NCI-H1436 (cell line): ENCODE measurements at places on chromosomes 4 and X.

DNA sequence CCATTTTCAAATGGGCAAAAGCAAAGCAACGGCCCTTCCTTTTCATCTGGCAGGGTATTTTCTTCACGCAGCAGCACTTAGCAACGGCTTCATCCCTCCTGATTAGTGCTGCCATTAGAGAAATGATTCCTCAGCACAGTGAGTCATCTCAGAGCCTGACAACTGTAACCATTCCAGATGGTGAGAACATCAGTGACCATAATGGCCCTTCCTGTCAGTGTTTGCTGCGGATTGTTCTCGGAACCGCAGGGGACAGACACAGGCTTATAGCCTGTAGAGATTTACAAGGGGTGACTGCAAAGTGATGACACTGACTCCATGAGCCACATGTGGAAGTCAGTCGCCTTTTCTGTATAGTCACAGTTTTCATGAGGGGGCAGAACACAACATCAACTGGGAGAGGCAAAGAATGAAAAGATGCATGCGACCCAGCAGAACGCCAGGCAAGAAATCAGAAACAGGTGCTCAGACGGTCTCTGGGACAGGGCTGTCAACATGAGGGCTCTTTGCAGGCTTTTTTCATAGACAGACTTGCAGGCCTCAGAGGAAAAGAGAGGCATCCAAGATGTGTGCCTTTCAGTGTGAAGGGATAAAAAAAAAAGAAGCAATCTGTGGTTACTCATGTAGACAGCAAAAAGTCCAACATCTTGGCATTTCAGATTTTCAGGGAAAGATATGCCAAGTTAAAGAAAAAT is 69.9 kb upstream of the FBXW7 start:
- DNase-seq: no peak

GRCh38 chr4:84631573-84631972 is 48.6 kb downstream of the CDS1 start:
- DNase-seq: no peak

DNA sequence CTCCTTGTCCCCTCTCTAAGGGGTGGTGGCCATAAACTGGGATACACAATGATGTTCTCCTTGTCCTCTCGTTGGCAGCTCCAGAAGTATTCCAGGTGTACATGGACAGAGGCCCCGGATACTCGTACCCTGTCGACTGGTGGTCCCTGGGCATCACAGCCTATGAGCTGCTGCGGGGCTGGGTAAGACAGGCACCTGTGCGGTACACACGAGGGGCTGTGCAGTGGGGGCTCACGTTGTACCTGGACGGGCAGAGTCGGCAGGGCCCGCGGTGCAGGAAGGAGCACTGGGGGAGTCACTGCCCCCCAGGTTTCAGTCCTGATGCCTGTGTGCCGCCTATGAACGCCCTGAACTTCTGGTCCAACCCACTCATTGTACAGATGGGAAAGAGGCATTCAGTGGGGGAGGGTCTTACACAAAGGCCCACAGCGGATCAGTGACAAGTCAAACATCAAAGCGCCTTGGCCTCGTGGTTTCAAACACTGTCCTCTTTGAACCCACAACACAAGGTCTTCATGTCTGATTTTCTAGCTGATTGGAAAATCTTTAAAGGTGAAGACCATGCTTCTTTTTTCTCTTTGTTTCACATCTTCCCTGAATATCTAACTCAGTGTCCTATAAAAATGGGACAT is 261.6 kb downstream of the EVC2 start:
- DNase-seq: no peak

- DNase-seq: peak; percentile 43
Measured at GRCh38 chrX:49172280-49172780, 632 bp downstream of the PLP2 start.

DNA sequence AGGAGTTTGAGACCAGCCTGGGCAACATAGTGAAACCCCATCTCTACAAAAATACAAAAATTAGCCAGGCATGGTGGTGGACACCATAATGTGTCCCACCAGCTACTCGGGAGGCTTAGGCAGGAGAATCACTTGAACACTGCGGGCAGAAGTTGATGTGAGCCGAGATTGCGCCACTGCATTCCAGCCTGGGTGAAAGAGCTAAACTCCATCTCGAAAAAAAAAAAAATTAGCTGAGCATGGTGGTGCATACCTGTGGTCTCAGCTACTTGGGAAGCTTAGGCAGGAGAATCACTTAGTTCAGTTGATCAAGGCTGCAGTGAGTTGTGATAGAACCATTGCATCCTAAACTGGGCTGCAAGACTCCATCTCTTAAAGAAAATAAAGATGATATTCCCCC is 91.2 kb downstream of the PLS3 start:
- no peak for DNase-seq

- DNase-seq: peak; percentile 14
Measured at GRCh38 chrX:20267931-20268701, 1.4 kb upstream of the RPS6KA3 start.

DNA sequence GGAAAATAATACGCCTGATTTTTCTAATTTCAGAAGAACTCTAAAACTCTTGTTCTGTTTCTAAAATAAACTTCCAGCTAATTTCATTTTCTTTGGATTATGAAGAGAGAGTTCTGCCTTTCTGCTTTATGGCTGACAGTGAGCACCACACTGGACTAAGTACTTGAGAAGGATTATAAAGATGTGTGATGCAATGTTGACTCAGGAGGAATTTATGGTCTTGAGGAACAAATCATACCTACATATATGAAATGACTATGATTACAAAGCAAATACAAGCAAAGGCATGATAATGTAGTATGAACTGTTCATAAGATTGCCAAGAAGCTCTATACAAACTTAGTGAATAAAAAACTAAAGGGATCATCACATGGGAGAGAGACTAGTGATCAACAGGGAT is 13.0 kb upstream of the SLC25A5 start:
- DNase-seq: no peak

GRCh38 chrX:56853436-56853835 is 124.4 kb downstream of the NBDY start:
- no peak for DNase-seq

- DNase-seq: no peak
Measured at GRCh38 chr4:177547985-177548384, 105.7 kb upstream of the AGA start.

DNA sequence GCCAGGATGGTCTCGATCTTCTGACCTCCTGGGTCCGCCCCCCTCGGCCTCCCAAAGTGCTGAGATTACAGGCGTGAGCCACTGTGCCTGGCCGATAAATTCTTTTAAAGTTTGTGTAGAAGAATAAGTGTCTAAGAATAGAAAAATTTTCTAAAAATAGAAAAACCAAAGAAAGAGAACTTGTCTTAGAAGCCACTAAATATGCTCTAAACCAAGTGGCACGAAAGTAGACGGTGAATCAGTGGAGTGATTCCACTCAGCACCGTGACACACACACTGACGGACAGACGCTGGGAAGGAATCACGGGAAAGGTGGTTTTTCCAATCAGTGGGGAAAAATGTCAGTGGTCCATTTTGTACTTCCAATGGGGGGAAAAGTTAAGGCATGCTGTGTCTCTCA is 72.7 kb upstream of the PSAPL1 start:
- DNase-seq: no peak

- no peak for DNase-seq
Measured at GRCh38 chrX:41265615-41266014, 68.3 kb upstream of the DDX3X start.

GRCh38 chr4:4408132-4408523 is 21.2 kb downstream of the NSG1 start:
- DNase-seq: no peak

GRCh38 chrX:133838761-133839676 is 146.4 kb downstream of the GPC3 start:
- peak; percentile 13 for DNase-seq

- no peak for DNase-seq
Measured at GRCh38 chr4:1201851-1202525, 29.6 kb upstream of the SPON2 start.

- no peak for DNase-seq
Measured at GRCh38 chr4:153731239-153731638, 28.6 kb downstream of the RNF175 start.

GRCh38 chr4:41977709-41978108 is 3.8 kb upstream of the DCAF4L1 start:
- DNase-seq: no peak

- peak; percentile 15 for DNase-seq
Measured at GRCh38 chrX:19593690-19594089, 78.4 kb upstream of the MAP3K15 start.

GRCh38 chr4:18734405-18734804 is 712.9 kb upstream of the LCORL start:
- no peak for DNase-seq

DNA sequence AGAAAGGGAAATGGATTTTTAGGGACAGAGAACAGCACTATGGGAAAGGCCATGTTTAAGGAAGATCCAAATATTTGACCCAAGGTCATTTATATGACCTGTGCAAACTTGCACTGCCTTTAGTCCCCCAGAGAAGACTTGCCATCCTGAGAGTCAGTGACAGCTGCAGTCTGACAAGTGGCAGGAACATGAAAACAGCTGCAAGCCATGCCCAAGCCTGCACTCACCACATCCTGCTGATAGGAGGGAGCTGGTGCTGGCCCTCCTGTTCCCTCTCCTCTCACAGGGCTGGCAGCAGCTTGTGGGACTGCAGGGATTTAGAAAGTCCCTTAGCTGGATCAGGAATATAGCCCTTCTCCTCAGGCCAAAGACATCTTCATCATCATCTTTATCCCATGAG is 187.7 kb downstream of the RAP1GDS1 start:
- DNase-seq: no peak

DNA sequence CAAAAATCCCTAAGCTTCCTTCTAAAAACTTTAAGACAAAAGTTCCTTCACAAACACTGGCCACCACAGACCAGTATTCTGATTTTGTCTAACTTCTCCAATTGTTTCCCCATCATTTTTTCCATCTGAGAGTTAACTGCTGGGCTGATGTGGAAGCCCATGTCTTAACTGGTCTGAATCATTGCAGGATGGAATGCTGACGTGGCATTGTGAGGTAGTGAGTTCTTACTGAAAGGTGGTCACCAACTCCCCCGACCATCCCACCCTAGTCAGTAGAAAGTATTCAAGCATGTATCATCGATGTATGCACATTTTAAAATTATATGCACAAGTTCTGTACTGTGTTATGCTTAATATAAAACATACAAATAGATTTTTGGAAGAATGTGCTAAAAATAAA is 99.1 kb upstream of the SMIM10 start:
- no peak for DNase-seq

GRCh38 chr4:16160457-16160856 is 65.8 kb downstream of the TAPT1 start:
- DNase-seq: no peak

DNA sequence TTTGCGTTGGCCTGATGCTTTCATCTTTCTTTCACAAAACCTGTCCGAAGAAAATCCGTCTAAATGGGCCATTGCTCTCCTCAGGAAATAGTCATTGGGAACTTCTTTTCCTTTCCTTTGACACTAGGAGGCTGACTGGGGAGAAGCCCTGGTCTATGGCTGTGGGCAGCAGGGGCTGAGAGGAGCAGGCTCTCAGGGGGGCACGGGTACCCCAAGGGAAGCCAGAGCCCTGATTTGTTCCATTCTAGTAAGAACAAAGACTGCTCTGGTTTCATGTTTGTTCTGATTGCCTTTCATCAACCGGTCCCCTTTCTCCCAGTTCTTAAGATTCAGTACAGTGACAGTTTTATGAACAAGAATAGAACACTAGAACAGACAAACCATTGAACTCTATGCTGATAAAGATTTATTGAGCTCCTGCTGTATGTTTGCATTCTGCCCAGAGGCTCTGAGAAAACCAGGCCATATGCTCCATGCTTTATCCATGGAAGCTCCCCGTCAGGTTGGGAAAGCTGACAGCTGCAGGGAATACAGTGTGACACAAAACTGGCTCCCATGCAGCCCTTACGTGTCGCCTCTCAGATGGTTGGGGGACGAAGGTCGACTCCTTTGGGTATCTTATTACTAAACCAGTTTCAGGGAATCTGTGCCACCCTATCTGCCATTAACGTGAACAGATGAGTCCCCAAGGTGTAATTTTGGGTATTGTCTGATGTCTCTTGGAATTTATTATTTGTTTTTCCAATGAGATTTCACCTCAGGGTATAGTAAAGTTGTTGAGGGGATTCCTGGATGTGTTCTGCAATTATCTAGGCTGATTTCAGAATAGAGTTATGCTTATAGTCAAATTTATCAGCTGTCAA is 72.4 kb upstream of the MSANTD1 start:
- DNase-seq: no peak

DNA sequence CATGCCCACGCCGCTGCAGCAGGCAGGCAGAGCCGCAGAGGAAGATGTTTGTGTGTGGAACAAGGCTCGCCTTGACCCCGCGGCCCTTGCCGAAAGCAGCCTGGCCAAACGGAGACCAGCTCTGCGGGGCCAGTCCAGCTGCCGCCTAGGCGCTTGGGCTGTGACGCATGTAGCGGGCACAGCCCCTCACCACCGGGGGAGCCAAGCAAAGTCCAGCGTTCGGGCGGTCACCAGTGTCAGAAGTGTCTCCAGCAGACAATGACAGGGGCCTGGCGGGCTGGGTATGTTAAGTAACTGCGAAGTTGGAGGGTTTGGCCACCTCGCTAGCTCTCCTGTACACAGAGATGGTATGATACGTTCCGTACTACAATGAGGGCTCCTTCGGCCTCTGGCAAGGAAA is 1.3 kb downstream of the AMER1 start:
- DNase-seq: no peak

DNA sequence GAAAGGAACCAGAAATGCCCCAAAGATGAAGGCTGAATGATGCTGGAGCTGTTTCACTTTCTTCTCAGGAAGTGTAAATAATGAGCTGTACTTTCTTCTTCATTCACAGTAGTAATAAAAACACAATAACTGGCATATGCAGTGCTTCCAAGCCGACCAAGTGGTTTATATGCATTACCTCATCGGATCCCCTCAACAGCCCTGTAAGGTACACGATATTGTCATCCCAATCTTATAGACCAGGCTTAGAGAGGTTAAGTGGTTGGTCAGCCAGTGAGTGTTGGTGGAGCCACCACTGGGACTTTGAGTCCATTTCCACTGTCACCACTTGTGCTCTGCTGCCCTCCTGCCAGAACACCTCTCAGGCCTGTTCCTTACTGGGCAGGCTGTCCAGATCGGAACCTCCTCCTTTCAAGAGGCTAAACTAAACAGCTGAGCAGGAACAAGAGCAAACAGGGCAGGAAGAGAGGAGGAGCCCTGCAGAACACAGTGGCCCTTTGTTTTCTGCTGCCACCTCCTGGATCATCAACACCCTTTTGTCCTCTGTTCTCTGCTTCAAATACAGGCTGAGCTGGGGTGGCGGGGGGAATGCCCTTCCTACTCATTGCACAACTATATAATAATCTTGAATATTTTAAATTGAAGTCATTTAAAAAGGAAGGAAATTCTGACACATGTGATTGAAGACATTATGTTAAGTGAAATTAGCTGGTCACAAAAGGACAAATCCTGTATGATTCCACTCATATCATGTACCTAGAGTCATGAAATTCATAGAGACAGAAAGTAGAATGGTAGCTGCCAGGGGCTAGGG is 112.5 kb upstream of the ATP6AP2 start:
- DNase-seq: peak; percentile 25

GRCh38 chr4:40515398-40516293 is 114.0 kb downstream of the RBM47 start:
- DNase-seq: no peak

GRCh38 chr4:176782794-176783193 is 9.9 kb downstream of the VEGFC start:
- no peak for DNase-seq

- no peak for DNase-seq
Measured at GRCh38 chr4:64682946-64683345, 273.7 kb upstream of the TECRL start.
